Kidney (tissue), 22 donors: ENCODE measurements at places on chromosomes 16 and 17. TPM values are rescaled to one million over a fixed set of nuclear protein-coding genes. Genes with fewer than 3 reads are reported as not detected.

The PTX4 gene
- not detected for total RNA-seq

The ADGRG3 gene
- total RNA-seq, result 1.8 TPM

The CDRT15L2 gene
- total RNA-seq, result not detected

The CHST4 gene
- not detected for total RNA-seq

The MYH13 gene
- not detected for total RNA-seq

- no peak for DNase-seq
Observed at GRCh38 chr17:36600465-36600864, 918 bp upstream of the MRM1 start.

- DNase-seq, result peak; percentile 69
Observed at GRCh38 chr17:21376081-21376758, at the start of gene KCNJ12. KCNJ12 (plus strand) TSS chr17:21376357; CDS start chr17:21415343, 38,986 bp downstream.

GRCh38 chr17:64005734-64006167, 7.6 kb downstream of the PRR29 start:
- peak; percentile 48 for DNase-seq

GRCh38 chr16:67246756-67247191, 507 bp downstream of the FHOD1 start:
- DNase-seq, result peak; percentile 82

- DNase-seq, result no peak
Observed at GRCh38 chr16:53220585-53220984, 165.8 kb downstream of the CHD9 start.

- DNase-seq, result no peak
Observed at GRCh38 chr16:73616166-73616753, 568.3 kb upstream of the ZFHX3 start.

DNA sequence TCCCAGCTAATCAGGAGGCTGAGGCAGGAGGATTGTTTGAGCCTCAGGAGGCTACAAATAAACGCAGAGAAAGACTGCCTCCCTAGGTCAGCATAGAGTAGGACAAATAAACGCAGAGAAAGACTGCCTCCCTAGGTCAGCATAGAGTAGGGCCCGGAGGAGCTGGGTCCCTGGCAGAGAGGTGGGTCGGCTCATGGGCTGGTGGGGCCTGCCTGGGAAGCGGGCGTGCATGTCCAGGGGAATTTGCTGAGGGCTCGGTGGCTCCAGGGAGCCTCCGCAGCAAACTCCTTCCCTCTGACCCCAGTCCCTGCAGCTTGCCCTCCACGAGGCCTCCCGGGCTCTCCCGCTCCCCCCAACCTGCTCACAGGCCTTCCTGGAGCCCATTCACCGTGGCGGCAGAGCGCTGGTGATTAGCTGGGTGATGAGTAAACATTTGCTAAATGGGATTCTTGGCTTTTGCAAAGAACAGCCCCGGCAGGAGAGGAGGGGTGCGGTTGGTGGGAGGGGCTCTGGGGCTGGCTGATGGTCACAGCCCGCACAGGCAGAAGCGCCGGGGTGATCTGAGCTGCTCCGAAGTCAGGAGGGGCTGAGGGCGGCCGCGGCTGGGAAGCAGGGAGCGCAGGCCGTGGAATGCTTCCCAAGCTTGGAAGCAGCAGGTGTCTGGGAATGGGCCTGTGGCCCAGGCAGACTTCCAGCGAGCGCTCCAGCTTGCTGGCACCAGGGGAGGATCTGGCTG, 93.1 kb downstream of the RTN4RL1 start:
- DNase-seq, result peak; percentile 81

DNA sequence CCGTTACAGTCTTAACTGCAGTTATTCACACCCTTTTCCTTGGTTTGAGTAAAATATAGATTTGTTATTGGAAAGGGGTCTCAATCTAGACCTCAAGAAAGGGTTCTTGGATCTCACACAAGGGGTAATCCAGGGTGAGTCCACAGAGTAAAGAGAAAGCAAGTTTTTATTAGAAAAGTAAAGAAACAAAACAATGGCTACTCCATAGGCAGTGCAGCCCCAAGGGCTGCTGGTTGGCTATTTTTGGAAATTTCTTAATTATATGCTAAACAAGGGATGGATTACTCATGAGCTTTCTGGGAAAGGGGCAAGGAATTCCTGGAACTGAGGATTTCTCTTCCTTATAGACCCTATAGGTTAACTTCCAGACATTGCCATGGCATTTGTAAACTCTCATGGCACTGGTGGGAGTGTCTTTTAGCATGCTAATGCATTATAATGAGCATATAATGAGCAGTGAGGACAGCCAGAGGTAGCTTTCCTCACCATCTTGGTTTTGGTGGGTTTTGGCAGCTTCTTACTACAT, 24.5 kb upstream of the MILR1 start:
- DNase-seq, result no peak

GRCh38 chr16:21986692-21987246, 14.1 kb downstream of the PDZD9 start:
- DNase-seq, result no peak
